ENCODE measurements at places on chromosomes 2 and 18.

DNA sequence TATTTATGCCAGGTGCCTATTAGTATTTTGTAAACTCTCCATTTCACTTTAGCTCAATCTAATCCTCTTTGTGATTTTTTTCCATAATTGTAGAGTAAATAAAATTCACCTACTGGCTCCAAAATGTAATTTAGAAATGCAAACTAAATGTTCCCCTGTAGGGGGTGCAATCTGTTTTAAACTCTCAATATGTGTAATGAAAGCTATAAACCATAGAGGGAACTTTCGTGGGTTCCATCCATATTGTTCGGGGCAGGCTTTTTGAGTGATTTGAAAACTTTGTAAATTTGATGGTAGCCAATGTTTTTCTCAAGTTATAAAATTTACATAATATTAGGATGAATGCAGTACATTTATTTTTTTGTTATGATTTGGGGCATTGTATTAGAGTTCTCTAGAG is 49.4 kb downstream of the TSPYL6 start:
- DNase-seq, result no peak

- DNase-seq, result peak; percentile 10
Measured at GRCh38 chr2:235116885-235117492, 165.2 kb downstream of the SH3BP4 start.

DNA sequence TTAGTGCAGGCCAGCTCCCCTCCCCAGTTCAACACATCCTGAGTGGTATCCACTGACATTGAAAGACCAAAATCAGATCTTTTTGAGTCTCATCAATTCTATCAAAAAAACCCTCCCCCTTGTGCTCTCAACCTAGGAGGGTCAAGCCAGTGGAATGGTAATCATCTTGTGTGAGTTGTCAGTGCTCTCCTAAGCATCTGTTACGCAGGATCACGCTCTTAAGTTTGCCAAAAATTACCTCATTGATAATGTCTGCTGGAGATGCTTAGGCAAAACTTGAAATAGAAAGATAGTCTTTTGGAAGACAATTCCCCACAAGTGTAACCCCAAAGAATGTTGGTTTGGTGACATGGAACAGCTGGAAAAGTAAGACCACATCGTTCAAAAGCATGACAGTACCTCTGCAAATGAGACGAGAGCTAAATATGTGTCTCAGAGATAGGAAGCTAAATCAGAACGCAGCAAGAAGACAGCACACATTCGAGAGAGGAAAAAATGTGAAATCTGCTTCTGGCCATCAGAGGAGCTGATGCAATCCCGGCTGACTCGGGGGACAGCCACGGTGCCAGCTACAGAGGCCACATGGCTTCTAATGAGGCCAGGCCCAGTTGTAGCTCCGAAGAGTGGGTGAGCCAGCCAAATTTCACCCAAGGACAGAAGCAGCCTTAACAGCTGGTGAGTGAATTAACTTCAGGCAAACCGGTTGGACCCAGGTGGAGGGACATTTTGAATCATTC is 753.9 kb downstream of the RNF144A start:
- no peak for DNase-seq

GRCh38 chr2:11767779-11768178 is 21.3 kb downstream of the LPIN1 start:
- no peak for DNase-seq

Measured in thymus (tissue), 14 donors.